ENCODE measurements at places on chromosomes 3 and 15.

GRCh38 chr15:71800835-71801745, 9.3 kb upstream of the NR2E3 start:
- no peak for DNase-seq

DNA sequence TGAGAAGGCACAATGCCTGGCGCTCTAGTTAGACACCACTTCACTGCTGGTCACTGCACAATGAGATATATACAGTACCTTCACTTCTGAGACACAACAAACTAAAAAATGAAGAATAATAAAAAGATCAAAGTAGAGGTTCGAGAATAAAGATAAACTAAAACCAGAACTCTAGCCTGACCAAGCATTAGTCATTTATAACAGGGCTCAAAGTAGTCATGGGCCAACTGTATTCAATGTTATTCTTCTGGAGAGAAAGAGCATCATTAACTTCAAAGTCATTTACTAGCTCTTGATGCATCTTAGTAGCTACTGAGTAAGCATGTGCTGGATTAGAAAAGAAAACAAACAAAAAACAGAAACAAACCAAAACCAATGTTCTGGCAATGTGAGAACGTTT, 145.2 kb downstream of the SSR3 start:
- DNase-seq: no peak

GRCh38 chr3:126313166-126313565, 44.0 kb downstream of the KLF15 start:
- DNase-seq: no peak

- no peak for DNase-seq
Measured at GRCh38 chr15:100030586-100031229, 297.5 kb upstream of the LYSMD4 start.

- DNase-seq: no peak
Measured at GRCh38 chr3:190579514-190580137, 65.7 kb downstream of the IL1RAP start.

DNA sequence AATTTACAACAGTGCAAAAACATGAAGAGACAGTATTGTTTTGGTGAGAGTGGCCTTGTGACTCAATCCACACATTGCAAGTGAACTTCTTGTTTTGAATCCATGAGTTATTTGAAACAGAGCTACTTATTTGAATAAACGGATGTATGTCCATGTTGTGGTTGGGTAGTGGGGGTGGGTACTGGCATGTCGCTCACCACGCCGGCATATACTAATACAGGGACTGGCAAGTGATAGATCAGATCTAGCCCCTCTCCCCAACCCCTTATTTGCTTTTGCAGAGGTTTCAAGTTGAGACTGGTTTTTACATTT, 83.8 kb downstream of the EDEM1 start:
- no peak for DNase-seq

GRCh38 chr3:30680789-30681648, 74.6 kb downstream of the TGFBR2 start:
- peak; percentile 35 for DNase-seq

- peak; percentile 70 for DNase-seq
Measured at GRCh38 chr3:153087595-153088566, 74.1 kb upstream of the RAP2B start.

DNA sequence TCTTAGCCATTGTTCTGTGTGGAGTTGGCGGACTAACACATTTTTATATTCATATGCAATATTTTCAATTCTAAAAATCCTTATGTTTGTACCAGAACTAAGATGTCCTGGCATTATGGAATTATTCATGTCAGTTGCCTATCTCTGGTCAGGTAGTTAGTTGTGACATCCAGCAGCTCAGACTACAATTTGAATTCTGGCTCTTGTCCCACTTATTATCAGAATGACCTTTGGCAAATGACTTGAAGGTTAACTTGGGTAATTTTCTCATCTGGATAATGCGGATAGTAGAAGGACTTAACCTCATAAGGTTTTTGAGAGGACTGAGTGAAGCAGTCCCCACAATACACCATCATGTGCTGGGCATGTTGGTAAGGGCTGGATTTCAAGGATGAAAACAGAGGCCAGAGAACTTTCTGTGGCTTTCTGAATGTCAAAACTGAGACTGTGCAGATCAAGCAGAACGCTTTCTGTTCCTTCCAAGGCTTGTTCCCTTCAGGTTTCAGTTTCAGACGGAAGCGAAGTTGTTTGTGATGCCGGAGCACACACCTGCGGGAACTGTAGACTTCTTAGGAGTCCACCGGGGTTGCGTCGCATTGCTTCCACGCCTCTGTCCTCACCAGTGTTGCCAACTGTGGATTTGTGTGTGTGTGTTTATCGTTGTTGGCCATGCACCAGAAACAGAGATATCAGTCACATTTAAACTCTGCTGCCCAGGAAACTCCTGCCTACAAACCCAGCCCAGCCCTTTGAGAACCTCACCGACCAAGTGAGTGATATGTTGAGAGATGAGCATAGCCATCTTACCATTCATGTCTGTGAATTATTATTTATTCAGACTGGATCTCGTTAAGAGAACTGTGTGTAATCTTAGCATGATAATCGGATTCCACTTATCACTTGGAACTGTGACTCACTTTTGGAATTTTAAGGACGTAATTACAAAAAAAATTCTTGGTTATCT, 76.0 kb downstream of the PTPRG start:
- DNase-seq: peak; percentile 26

- DNase-seq: no peak
Measured at GRCh38 chr3:46851364-46852333, 11.6 kb downstream of the MYL3 start.

All from GM04503 (cell line).